NCI-H1694 treated with DMSO at 0.1 percent for 48 hours (cell line): ENCODE measurements at places on chromosomes 1 and 21.

DNA sequence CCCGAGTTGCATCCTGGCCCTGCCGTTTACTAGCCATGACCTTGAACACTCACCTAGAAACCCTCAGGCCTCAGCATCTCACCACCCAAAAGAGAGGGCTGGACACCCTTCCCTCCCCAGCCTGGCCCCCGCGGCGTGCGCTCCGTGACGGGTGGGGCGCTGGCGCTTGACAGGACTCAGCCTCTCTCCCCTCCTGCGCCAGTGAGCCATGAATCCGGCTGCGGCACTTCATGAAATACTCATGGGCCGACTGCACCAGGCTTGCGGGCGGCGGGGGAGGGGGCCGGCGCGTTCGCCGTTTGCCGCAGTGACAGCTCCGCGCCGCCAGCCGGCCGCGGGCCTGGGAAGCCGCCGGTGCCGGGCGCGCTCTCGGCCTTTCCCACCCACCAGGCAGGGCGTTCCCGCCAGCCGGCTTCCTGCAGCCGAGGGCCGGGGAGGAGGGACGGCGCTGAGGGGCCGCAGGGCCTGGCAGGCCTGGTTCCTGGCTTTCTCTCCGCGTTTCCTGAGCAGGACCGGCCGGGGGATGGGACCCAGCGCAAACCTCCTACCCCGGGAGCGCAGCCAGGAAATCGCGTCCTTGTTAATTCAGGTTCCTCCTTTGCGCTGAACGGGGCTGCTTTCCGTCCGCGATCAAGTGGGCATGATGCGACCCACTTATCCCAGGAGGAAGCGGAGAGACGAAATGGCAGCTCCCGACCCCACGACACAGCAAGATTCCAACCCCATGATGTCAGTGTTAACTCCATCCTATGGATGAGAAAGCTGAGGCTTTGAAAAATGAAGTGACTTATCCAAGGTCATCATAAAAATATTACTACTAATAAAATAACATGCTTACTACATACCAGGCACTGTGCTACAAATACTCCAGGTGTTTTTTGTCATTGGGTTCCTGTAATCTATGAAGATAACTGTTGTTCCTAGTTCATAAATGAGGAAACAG is 9.1 kb upstream of the LUZP1 start:
- no peak for DNase-seq

- no peak for DNase-seq
Measured at GRCh38 chr1:60118085-60118484, 44.5 kb upstream of the C1orf87 start.

DNA sequence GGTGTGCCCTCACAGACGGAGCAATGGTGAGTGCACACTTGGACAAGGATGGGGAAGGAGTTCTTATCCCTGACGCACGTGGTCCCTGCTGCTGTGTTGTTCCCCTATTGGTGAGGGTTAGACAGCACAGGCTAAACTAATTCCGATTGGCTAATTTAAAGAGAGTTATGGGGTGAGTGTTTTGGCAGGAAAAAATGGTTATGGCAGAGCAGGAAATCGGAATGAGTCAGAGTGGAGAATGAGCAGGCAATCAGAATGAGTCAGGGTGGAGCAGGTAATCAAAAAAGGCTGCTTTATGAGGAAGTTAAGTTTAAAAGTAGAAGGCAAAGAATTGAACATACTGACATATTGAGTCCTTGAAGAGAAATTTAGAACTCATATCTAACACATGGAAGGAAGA is 100.5 kb downstream of the NGF start:
- no peak for DNase-seq

DNA sequence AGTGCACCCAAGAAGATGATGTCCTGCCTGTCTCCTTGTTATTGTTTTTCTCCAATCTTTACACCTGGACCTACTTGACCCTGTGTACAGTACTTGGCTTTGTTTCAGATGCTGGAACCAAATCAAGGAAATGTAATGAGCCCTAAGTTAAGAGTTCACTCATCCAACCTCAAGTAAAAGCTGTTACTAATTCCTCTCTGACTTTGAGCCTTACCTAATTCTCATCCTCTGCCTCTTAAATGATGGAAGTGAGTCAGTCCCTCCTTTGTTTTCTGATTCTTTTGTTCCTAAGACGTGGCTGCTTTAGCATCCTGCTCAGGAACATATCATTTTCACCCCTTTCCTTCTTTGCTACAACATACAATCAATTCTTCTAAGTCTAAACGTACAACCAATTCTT is 15.3 kb upstream of the PLA2G4A start:
- no peak for DNase-seq

GRCh38 chr21:46056450-46056903 is 41.4 kb upstream of the COL6A2 start:
- DNase-seq, result no peak

DNA sequence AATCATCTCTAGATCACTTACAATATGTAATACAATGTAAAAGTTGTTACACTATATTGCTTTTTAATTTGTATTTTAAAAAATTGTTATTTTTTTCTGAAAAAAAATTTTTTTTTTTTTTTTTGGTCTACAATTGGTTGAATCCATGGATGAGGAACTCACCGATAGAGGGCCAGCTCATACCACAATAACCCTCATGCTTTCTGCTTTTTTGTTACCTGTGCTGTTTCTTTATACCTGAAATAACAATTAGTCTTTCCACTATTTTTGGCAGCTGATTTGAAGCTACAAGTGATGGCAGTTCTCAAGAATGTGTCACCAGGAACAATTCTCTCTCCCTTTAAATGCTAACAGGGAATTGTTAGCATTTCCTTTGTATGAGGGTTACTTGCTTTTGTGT is 12.0 kb downstream of the SMG7 start:
- no peak for DNase-seq

GRCh38 chr1:177969109-177969508 is 749 bp downstream of the SEC16B start:
- DNase-seq, result no peak

DNA sequence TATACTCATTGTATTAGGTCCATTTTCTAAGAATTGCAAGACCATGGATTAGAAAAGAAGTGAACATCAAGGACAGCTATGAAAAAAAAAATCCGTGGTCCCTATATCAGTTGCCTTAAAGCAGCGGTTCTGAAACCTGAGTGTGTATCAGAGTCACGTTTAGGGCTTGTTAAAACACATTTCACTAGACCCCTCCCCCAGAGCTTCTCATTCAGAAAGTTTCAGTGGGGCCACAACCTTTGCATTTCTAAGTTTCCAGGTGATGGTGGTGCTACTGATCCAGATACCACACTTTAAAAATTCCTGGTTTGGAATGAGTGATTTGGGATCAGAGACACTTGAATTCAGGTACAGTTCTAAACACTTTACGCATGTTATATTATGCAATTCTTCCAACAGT is 96.1 kb upstream of the PRMT6 start:
- no peak for DNase-seq

DNA sequence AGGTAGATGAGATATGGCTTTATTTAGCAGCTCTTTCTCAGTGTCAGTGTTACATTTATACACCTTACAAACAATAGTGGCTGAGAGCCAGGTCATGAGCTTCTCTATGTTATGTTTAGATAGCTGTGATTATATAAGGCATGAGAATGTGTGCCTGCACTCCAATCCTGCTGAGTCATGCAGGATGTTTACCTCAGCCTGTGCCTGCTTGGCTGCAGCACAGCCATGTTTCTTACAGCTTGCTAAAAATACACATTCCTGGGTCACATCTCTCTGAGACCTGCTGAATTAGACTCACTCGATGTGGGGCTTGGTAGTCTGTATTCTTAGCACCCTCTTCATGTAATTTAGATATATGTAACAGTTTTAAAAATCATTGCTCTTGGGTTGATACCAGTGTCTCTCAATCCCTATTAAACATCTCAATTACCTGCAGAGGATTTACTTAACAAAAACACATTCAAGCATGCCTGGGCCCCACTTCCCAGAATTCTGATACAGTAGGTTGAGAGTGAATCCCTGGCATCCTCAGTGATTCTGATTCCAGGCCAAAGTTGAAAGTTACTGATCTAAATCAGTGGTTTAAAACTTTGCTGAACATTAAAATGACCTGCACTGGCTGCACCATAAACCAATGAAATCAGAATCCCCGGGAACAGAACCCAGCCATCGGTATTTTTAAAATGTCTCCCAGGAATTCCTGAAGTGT is 107.5 kb downstream of the GDAP2 start:
- no peak for DNase-seq

GRCh38 chr1:158600735-158601134 is 4.3 kb upstream of the OR10Z1 start:
- DNase-seq, result no peak

GRCh38 chr1:204368996-204369726 is 9.4 kb upstream of the PLEKHA6 start:
- no peak for DNase-seq

GRCh38 chr1:170460414-170461155 is 71.4 kb upstream of the GORAB start:
- DNase-seq, result no peak

DNA sequence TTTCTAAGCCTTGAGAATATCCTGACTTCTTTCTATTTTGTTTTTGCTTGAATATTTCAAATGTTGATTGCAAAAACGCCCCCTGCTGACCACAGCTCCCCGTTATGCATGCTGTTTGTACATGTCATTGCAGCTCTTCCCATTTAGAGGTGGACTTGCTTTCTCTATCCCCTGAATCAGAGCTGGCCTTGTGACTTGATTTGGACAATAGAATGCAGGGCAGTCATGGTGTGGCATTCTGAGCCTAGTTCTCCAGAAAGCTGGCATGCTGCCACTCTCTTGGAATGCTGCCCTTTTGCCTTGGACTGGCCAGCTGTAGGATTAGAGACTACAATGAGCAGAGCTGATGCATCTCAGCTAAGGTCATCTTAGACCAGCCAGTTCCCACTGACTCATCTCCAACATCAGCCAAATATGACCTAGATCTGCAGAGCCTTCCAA is 1561.5 kb downstream of the MRPL39 start:
- DNase-seq, result no peak

- DNase-seq, result no peak
Measured at GRCh38 chr1:43877101-43877500, 56.5 kb upstream of the ARTN start.

DNA sequence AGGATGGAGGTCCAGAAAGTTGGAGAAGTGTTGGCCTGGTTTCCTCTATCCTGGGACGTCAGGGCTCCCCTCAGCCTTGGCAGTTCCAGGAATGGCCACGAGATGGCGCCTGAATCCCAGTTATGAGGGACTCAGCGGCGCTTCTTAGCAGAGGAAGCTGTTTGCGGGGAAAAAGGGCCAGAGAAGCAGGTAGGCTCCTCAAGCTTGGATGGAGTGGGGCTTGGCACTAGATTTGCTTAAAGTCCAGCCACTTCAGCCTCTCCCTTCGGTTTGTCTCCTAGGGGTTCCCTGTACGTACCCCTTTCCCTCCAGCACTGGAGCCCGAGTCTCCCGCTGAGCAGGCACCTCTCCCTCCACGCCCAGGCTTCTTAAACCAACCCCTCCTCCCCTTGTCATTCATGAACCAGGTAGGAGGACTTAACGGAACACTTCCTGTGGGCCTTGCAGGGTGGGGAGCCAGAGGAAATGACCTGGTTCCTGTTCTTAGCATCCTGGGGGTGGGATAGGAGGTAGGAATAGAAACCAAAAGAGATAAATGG is 32.0 kb upstream of the TENT5B start:
- DNase-seq, result peak; percentile 49

GRCh38 chr1:214022229-214022791 is 34.5 kb downstream of the PROX1 start:
- DNase-seq, result no peak

DNA sequence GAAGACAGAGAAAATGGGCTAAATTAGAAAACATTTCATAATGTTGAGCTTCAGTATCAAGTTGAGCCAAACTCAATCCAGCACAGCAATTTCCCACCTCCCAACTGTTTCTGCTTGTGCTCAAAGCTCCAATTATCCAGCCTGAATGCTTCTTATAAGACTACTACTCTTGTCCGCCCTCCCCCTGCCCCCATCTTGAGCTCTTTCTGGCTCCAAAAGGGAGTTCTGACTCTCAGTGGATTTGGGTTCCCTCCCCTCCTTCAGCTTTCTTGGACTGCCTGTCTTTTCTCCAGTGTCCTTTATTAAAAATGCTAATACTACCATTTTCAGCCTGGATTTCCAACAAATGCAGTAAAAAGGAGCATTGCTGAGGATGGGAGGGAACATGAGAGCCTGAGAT is 174.8 kb downstream of the ASTN1 start:
- no peak for DNase-seq

DNA sequence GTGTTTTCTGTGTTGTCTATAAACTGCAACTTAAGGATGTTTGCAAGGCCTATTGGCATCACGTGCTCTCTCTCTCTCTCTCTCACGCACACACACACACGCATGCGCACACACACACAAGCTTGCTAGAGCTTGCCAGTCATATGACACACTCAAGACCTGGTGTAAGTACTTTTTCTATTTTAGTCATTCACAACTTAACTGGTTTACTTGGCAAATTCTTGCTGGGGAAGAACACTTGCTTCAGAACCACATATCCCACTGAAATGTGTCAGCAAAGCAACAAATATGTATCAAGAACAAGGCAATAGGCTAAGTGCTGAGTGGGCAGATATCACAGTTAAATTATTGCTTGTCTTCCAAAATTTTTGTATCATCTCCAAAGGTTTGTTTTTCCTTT is 107.8 kb downstream of the DISC1 start:
- no peak for DNase-seq

GRCh38 chr1:107116306-107116790 is 24.5 kb upstream of the NTNG1 start:
- no peak for DNase-seq

GRCh38 chr1:219495737-219496408 is 117.0 kb downstream of the ZC3H11B start:
- DNase-seq, result no peak

GRCh38 chr1:92705446-92705845 is 79.5 kb downstream of the EVI5 start:
- DNase-seq, result no peak
